K562 (cell line): ENCODE measurements at places on chromosomes 5 and 9. TPM values are rescaled to one million over a fixed set of nuclear protein-coding genes. Genes with fewer than 3 reads are reported as not detected.

Gene C5orf58
- polyA plus RNA-seq, result 4.9 and 5.4 TPM in 2 replicates

Gene PCDHB4
- not detected in 2 replicates for polyA plus RNA-seq

Gene ZNF608
- polyA plus RNA-seq, result 0.69 and 1.5 TPM in 2 replicates

Gene IARS1
- polyA plus RNA-seq, result 147 and 158 TPM in 2 replicates

Gene ARID3C
- polyA plus RNA-seq, result not detected in 2 replicates

Gene SUSD3
- polyA plus RNA-seq, result 18.7 and 28.1 TPM in 2 replicates

Gene NPM1
- polyA plus RNA-seq, result 2,789 and 6,654 TPM in 2 replicates

Gene FAM163B
- not detected in 2 replicates for polyA plus RNA-seq

Gene KIF12
- not detected in 2 replicates for polyA plus RNA-seq

Gene LCN1
- polyA plus RNA-seq, result not detected in 2 replicates

Gene SLC36A3
- not detected in 2 replicates for polyA plus RNA-seq

Gene RNF224
- not detected in 2 replicates for polyA plus RNA-seq

Gene DAB2IP
- not detected in 2 replicates for polyA plus RNA-seq

Gene FAM120AOS
- polyA plus RNA-seq, result 39.3 and 41.5 TPM in 2 replicates
